ENCODE measurements at places on chromosomes 1 and 21. TPM values are rescaled to one million over a fixed set of nuclear protein-coding genes. Genes with fewer than 3 reads are reported as not detected.

TNFAIP8L2 gene
- polyA plus RNA-seq, result 1.6 TPM

GRCh38 chr1:7614576-7615074, 156.5 kb upstream of the VAMP3 start:
- DNase-seq, result no peak

GRCh38 chr1:167460836-167461235, 57.5 kb downstream of the CD247 start:
- no peak for DNase-seq

GRCh38 chr1:174150499-174150898, 8.8 kb upstream of the RABGAP1L start:
- no peak for DNase-seq

DNA sequence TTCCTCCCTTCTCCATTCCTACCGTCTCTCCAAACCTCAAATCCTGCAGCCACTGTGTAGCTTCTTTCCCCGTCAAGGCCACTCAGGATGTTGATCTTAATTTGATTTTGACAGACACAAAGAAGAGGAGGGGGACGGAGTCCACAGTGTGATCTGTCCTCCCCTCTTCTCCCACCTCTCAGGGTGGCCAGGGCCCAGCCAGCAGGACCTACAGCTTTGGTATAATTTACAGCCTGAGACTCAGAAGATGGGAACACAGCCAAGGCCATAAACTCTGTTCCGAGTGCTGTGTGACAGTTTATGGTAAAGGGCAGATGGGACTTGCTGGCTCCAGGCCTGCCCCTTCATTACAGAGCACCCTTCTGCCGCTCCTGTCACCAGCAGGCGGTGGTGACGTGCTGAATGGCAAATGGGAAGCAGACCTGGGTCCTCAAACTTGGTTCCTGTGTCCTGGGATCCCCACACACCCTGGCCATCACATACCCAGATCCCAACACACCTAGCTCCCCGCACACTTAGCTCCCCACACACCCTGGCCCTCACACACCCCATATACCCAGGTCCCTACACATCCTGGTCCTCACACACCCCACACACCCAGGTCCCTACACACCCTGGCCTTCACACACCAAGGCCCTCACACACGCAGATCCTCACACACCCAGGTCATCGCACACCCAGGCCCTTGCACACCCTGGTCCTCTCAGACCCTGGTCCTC, 71.6 kb downstream of the CD2 start:
- DNase-seq, result peak; percentile 76

- DNase-seq, result no peak
These were observed 10.1 kb upstream of the LRRC38 start for GRCh38 chr1:13523780-13524477.

GRCh38 chr21:40752125-40752524, 94.8 kb downstream of the DSCAM start:
- DNase-seq, result peak; percentile 11
